D721Med (cell line): ENCODE measurements at places on chromosomes 5 and 9.

- no peak for DNase-seq
These were observed 560 bp downstream of the SCAI start for GRCh38 chr9:125142560-125143376.

DNA sequence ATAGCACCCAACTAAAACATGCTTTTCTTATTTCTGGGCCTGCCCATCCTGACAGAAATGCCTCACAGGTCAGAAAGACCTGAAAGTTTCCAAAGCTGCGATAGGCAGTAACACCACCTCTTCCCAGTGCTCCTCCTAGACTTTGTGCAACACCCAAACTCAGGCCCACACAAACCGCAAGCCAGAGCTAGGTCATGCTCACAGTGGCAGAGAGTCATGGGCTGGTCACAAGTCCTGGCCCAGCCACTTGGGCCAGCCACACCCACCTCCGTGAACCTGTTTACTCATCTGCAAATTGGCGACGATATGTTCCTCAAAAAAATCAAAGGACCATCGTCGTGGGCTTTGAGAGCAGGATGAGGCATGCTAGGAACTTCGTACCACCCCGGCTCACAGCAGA lies 44.0 kb upstream of the SLC25A51 start:
- DNase-seq, result no peak

DNA sequence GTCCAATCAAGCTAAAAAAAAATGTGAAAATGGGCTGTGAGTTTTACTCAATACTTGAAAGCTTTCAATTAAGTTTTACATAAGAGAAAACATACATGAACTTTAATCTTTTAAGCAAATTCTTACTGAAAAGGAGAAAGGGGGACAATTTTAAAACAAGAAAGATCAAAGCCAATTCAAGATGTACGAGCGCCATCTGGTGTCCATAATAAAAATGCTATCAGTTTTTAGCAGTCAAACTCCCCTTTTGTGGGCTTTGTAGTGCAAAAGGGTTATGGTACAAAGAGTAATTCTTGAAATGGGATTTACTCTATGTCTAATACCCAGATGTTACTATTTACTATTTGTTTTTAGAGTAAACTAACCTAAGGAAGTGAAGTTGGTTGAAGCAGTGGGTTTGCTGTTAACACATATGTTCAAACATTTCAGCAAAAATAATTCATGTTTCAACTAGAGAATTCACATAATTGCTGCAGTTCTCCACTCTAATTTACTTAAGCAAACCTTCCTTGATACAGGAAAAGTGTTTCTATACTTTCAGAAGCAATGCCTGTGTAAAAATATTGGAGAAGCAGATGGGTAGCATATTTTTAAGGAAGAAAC lies 228.2 kb upstream of the TYRP1 start:
- DNase-seq, result no peak

DNA sequence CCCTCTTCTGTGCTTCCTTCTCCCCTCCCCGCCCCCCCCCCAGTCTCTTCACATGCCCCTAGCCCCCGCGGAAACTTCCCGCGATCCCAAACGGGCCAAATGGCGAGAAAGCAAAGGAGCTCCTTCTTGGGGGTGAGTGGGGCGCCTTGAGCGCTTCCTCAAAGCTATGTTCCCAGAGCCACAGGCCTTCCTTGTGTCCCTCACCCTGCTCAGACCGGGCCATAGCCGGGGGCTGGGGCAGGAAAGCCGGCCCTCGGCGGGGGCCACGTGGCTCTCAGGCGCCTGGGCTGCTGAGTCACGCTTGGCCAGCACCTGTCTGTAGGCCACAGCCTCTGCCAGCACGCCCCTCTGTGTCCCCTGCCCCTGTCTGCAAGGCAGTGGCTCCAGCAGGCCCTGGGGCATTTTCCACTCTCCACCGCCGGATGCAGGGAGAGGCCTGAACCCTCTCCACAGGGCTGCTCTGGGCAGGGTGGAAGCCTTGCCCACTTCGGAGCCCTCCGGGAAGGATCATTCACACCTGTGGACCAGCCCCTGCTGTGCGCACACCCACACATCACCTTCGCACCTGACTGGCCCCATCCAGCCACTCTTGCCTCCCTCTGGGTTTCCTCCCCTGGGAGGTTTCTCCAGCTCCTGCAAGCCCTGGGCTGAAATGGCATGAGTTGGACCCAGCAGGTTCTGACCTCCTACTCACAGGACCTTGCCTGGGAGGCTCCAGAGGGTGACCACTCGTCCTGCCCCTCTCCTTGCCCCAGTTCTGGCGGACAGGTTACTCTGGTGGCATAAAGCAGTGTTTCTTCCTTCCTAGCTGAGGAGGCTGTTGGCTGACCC lies 1.2 kb upstream of the SQSTM1 start:
- DNase-seq, result no peak

DNA sequence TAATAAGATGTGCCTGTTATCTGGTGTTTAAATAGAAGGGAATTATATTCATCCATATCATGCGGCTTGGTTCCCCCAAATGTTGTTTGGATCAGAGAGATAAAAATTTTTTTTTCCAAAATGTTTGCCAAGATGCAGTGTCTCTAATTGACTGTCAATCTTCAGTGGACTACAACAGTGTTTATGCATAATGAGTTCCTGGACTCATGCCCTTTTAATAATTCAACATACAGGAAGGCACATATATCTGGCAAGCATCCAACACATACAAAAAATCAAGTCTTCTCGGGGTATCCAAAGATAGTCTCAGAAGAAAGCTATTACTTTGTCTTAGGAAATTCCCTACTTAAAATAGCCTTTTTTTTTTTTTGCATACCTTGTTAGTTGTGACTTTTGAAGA lies 1534.7 kb downstream of the EFNA5 start:
- DNase-seq, result no peak

DNA sequence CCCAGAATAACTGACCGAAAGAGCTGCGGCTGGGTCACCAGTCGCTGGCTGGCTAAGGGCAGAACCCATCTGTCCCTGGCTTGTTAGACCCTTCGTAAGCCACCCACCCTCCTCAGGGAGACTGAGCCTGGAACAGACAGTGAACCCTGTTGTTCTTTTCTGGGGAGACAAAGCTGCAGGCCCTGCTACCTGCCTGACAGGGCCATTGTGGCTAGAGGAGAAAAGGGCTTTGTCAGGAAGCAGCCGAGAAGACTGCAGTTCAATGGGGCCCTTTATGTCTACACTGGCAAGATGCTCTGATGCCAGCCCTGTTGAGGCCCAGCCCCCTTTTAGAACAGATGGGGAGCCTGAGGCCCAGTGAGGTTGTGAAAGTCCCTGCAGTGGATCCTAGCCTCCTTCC lies 3.7 kb upstream of the NIPAL4 start:
- DNase-seq, result no peak

DNA sequence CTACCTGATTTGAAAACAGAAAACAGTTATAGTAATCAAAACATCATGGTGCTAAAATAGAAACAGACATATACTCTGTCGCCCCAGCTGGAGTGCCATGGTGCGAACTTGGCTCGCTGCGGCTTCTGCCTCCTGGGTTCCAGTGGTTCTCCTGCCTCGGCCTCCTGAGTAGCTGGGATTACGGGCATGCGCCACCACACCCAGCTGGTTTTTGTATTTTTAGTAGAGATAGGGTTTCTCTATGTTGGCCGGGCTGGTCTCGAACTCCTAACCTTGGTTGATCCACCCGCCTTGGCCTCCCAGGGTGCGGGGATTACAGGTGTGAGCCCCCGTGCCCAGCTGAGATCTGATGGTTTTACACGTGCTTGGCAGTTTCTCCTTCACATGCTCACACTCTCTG lies 495.9 kb downstream of the ANXA1 start:
- DNase-seq, result no peak

DNA sequence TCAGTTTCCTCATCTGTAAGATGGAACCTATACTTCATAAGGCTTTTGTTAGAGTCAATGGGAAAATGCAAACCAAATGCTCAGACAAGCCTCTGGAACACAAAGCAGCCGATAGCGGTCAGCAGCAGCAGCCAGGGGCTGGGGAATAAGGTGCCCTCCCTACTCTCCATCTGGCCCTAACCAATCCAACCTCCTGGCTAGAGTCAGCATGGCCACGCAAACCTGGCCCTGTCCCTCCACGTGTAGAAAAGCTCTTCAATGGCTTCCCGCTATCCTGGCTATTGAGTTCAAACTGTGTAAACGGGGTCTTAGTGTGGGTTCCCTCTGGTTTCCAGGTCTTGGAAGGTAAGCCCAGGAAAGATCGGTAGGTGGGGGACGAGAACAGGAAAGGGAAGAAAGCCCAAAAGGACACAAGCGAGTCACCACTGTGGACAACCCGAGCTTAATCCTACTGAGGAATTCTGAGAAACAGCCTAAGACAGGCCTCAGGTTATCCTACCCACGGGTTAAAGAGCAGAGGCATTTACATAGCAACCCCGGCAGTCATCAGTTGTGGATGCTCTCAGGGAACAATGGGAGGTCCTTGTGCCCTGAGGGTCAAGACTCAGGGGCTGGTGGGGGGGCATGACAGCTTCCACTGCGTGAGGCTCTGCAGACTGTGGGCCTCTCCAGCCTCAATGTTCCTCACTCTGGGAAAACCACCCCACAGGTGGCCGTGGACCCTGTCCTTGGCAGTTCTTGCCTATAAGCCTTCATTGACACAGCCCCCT lies 30.9 kb downstream of the FABP6 start:
- DNase-seq, result no peak

GRCh38 chr5:151811593-151812321 lies 40.0 kb downstream of the G3BP1 start:
- no peak for DNase-seq

DNA sequence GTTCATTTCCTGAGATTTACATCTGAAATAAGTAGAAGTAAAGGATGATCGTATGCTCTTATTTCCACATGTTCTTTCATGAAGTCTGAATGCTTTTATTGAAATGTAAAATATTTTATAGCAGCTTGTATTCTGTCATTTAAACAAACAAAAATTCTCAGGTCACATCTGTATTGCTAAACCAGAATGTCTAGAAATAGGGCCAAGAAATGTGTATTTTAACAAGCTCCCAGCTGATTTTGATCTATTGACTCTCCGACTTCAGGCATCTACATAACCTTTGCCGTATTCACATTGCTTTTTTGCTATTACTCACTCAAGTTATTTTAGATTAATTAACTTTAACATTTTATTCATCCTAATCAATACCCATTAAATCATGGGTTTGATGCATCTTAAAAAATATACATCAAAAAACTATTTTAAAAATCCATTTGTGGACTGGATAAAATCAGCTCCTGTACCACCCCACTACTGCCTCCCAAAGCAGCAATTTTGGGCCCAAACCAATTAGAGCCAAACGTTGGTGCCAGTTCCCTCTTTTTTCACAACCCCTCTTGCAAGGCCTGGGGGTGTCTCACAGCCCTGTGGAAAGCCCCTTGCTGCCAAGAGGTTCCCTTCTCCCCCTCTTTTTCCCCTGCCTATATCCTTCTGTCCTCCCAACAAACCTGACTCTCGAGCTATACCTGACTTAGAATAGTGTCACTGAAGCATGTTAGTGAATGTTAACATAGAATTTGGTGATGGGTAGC lies 34.5 kb downstream of the HAVCR1 start:
- no peak for DNase-seq

DNA sequence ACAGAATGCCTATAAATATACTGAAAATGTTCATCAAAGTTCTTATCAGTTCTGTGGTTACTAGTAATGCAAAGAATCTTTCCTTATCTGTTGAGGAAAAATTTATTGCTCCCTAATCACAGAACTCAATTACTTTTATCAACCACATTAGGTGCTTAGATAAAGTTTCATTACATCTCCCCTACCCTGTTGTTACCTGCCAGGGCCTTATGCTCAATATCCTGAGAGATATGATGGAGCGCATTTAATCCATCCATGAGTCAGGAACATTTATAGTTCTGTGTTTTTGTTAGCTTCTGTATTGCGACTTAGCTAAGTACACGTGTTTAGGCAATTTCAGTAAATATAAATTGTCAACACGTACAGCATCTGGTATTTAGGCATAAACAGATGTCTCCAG lies 164.3 kb upstream of the ST8SIA4 start:
- DNase-seq, result no peak

- no peak for DNase-seq
These were observed 33.8 kb downstream of the FAM163B start for GRCh38 chr9:133575186-133576030.

DNA sequence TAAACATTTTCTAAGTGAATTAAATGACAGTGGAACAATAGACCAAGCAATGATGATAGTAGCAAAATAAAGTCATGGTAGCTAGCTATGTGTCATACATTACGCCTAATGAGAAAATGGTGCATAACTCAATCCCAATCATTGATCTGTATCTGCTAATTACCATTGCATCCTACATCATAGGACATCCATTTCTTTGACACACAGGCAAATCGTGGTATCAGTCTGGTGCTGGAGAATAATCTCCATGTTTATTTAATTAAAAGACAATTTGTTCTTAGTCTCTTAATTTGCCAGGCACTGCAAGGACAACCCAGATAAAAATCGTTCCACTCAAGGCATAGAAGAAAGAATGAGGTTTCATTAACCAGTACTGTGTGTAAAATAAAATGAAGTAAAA lies 89.6 kb upstream of the SMC5 start:
- no peak for DNase-seq

GRCh38 chr9:3528451-3528850 lies 2.6 kb upstream of the RFX3 start:
- no peak for DNase-seq

GRCh38 chr5:1278656-1279442 lies 16.0 kb downstream of the TERT start:
- no peak for DNase-seq

DNA sequence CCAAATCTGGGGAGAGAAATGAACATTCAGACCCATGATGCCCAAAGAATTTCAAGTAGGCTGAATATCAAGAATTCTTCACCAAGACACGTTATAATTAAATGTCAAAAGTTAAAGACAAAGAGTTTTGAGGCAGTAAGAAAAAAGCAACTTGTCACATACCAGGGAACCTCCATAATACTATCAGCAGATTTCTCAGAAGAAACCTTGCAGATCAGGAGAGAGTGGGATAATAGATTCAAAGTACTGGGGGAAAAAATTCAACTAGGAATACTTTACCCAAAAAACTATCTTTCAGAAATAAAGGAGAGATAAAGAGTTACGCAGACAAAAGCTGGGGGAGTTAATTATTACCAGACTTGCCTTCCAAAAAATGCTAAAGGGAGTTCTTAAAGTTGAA lies 516.0 kb downstream of the CETN3 start:
- no peak for DNase-seq

DNA sequence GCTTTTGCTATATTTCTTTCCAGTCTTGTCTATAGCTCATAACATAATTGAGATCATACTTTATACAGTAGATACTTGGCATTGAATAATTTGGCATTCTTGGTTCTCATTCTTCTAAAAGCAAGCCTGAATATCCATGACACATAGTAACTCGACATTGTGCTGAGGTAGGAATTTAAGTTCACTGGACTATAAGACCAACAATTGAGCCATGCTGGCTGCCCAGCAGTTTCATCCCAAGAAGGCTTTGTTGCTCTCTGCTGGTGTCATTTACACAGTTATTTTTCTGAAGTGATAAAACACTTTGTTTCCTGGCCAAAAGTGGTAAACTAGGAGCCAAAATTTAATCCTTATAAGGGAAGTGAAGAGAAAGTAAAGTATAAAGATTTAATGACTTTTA lies 192.0 kb downstream of the ADAMTSL1 start:
- no peak for DNase-seq
